ENCODE measurements at places on chromosomes 1 and 21.
A peak's percentile ranks its signal among the peaks of the same experiment; 100 is the strongest.

- DNase-seq, result no peak
Observed at GRCh38 chr1:186838380-186839040, 9.8 kb downstream of the PLA2G4A start.

DNA sequence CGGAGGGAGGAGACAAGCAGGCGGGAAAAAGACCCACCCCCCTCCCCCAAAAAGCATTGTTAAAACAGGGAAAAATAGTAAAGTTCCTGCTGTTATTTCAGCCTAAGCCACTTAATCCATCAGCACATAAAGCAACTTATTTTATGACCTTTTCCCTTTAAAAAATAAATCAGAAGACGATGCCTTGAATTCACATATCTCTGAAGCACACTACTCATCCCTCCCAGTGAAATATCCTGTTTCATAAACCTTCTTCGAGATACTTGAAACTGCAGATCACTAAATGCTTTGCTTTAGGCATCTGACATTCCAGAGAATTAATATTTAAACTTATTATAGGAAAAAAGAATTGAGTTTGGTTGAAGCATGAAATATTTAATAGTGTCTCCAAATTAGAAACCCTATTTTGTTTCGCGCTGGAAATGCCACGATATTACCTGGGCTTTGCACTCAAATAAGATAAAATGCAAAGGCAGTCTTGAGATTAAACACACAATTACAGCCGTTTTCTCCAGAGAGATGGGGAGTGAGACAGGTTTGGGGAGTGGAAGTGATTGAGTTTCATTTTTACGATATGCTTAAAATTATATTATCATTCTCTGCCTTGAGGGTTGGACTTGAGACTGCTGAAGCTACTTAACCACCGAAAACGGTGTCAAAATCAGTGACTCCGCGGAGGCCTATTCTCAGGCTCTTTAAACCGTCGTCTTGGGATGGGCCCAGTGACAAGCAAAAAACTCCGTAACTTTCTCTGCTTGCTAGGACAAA, 9.3 kb downstream of the GLIS1 start:
- DNase-seq, result no peak

DNA sequence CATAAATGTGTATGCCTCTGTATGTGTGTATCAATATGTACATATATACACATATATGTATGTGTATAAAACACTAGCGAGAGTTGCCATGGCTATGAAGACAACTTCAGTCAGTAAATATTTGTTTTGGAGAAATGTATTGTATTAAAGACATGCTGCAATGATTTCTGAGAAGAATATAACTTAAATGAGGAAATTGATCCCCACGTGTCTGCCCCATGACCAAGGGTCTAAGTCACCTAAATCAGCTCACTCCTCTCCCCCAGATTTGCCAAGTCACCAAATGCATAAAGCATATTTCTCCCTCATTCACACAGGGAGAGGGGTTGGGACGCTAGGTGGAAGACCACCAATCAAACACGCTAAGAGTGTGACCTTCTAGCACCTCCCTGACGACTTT, 58.3 kb upstream of the LYST start:
- DNase-seq, result no peak

DNA sequence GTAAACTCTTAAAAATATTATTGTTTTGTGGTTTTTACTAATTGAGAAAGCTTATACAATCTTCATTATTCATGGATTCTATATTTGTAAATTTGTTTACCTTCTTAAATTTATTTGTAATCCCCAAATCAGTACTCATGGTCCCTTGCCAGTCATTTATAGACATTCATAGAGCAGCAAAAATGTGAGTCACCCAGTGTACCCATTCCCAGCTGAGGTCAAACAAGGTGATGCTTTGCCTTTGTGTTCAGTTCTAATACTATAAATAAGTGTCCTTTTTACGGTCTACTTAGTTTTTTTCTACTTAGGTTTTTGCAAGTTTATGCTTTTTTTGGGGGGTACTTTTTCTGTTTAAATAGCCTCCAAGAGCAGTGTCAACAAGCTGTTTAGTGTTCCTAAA, 36.1 kb downstream of the SORT1 start:
- peak; percentile 49 for DNase-seq

DNA sequence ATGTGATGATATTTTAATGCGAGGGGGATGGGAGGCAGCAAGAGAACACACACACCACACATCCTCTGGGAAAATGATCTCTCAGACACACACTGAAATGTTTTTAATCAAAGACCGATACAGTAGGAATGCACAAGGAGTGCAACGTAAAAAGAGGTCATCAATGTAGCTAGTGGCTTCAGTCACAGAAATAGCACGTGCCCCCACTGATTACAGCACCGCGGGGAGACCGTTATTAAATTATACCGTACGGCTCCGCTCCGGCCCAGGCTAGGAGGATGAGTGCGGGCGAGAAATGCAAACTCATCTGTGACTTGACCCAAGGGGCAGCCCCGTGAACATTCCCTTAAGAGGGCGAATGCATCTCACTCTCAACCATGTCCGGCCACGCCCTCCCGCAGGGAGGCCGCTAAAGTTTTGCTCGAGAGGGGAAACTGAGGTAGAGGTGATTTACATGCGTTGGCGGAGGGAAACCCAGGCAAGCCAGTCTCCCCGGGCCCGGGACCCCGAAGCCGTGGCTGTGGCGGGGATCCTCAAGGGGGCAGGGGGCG, 552 bp downstream of the UBR4 start:
- DNase-seq, result peak; percentile 63

GRCh38 chr1:4657244-4657789, 2.9 kb downstream of the AJAP1 start:
- DNase-seq, result no peak

GRCh38 chr1:227925582-227926198, 22.0 kb downstream of the WNT9A start:
- no peak for DNase-seq

GRCh38 chr21:39675993-39676661, 63.4 kb downstream of the B3GALT5 start:
- no peak for DNase-seq

- DNase-seq, result no peak
Observed at GRCh38 chr1:51293898-51294515, 36.4 kb downstream of the TTC39A start.

DNA sequence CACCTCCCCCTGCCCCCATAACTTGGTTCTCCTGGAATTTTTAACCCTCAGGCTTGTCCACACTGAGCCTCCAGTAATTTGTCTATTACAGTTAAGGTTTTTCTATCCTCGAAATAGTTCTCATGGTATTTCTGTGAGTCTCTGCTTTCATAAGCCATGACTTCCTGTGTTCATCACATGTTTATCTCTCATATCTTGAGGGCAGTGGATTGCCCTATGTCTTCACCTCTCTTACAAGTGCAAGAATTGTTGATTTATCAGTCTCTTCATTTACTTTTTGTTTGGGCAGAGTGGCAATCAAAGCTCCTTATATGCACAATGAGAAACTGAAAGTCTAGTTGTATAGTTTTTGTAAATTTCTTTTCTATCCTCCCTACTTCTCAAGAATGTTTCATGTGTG, 328.4 kb downstream of the PLA2G4A start:
- peak; percentile 5 for DNase-seq

- DNase-seq, result peak; percentile 76
Observed at GRCh38 chr1:34162852-34163766, 1.9 kb downstream of the CSMD2 start.

DNA sequence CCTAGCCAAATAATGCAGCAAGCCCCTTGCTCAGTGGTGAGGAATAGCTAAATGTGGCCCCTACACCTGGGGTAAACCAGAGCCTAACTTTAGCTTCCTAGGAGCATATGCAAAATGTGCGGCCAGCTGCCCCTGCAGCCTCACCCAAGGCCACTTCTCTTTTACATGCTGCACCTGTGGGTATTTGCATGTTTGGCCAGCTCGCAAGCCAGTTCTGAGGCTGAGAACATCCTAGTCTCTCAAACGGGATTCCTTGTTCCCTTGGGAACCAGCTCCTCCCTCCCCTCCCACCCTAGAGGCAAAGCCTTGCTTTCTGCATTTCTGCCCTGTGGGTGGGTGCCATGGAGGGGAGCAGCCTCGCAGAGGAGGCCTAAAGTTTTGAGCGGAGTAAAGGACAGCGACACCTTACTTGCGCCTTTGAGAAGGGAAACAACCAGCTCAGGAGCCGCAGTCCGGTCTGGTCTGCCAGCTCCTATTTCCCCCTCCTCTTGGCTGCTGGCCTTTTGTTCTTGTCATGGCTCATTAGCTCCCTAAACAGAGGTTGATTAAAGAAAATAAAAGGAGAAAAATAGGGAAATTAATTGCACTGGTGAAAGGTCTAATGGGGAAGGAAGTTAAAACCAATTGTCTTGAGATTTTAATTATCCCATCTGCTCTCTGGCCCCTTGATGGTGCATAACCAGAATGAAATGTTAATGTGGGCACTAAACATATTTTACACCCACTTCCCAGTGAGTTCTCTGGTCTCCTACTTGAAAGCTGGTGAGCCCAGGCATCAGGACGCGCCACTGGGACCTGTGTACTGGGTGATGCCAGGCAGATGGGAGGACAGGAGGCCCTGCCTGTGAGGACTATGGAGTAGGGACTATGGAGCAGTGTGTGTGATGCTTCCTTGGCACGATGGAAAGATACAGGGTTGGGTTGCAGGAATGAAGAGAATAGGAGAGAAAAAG, 68.7 kb downstream of the TEX35 start:
- no peak for DNase-seq

DNA sequence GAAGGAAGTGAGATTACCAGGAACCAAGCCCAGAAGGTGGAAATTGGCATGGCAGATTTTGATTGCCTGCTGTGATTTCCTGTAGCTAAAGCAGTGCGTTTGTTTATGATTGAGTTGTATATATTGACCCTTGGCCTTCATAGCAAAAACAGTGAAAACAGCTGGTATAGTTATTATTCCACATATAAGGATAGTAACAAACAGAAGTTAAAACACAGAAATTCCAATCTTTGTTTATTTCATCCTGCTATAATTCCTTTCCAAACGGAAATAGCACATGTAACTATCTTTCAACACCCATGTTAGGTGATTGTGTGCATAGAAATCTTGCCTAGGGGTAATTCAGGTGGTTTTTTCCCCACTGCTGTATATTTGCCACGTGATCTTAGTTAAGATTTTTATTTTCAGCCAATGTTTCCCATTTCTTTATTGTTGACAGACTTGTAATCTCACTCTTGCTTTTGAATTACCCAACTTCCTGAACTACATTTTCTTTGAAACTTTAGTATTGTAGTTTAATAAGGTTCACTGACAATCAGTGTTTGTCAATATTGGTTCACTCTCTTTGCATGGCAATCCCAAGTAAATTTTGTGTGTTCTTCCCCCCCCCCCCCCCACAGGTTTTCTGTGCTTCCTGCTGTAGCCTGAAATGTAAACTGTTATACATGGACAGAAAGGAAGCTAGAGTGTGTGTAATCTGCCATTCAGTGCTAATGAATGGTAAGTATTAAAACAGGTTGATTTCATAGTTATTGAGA, 102.7 kb downstream of the CC2D1B start:
- DNase-seq, result no peak

DNA sequence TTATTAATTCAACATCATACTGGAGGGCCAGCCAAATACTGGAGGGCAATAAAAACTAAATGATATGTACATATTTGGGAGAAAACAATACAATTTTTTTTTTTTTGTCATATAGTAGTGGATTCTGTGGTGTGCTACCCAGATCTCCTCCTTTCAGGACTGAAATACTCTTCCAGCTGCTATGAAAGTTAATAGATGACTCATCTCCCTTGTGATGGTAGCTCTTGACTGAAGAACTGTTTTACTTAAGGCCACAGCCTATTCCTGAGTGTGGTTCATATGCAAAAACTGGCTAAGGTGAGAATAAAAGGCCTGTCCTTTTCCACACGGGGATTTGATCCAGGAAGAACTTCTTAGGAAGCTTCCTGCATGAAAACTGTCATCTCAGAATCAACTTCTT, 307.9 kb downstream of the HLX start:
- no peak for DNase-seq

GRCh38 chr1:70528590-70529333, 117.7 kb downstream of the CTH start:
- peak; percentile 32 for DNase-seq

Data from EL (cell line).